ENCODE measurements at places on chromosomes 12 and 14. TPM values are rescaled to one million over a fixed set of nuclear protein-coding genes. Genes with fewer than 3 reads are reported as not detected.
A peak's percentile ranks its signal among the peaks of the same experiment; 100 is the strongest.

GRCh38 chr12:43832463-43833168 lies 3.3 kb upstream of the TMEM117 start:
- H3K27me3 ChIP-seq: no peaks in the 10 kb centered on the region
- no peaks in the 10 kb centered on the region for H3K4me1 ChIP-seq
- no peaks in the 10 kb centered on the region for H3K36me3 ChIP-seq
- no peak for DNase-seq

The OLR1 gene
- 9.3 TPM for total RNA-seq

GRCh38 chr12:50524621-50525020 lies 19.8 kb downstream of the DIP2B start:
- no peaks in the 10 kb centered on the region for H3K4me1 ChIP-seq
- H3K4me3 ChIP-seq: no peak overlapping the region
- H3K27me3 ChIP-seq: no peaks in the 10 kb centered on the region
- no peak overlapping the region for H3K27ac ChIP-seq
- H3K36me3 ChIP-seq: no peaks in the 10 kb centered on the region

GRCh38 chr14:63759456-63759855 lies 31.6 kb upstream of the SGPP1 start:
- no peaks in the 10 kb centered on the region for H3K36me3 ChIP-seq
- no peaks in the 10 kb centered on the region for H3K4me1 ChIP-seq
- no peak for DNase-seq
- H3K27ac ChIP-seq: no peak overlapping the region
- H3K27me3 ChIP-seq: no peaks in the 10 kb centered on the region

- H3K27me3 ChIP-seq: no peaks in the 10 kb centered on the region
- no peak overlapping the region for H3K4me3 ChIP-seq
- H3K36me3 ChIP-seq: peaks cover 5% of the 10 kb centered on the region
- DNase-seq: no peak
These were observed 33.1 kb upstream of the MMP17 start for GRCh38 chr12:131795064-131795463.

DNA sequence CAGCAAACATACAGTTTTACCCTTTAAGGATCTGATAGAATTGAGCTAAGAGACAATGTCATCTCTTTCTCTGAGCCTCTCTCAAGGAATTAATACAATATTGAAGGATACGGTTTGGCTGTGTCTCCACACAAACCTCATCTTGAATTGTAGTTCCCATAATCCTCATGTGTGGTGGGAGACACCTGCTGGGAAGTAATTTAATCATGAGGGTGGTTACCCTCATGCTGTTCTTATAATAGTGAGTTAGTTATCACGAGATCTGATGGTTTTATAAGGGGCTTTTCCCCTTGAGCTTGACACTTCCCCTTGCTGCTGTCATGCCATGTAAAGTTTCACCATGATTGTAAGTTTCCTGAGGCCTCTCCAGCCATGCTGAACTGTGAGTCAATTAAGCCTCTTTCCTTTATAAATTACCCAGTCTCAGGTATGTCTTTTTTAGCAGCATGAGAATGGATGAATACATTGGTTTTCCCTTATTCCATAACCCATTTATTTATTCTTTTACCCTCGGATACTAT lies 47.6 kb downstream of the TMEM30B start:
- H3K27ac ChIP-seq: no peak overlapping the region
- no peaks in the 10 kb centered on the region for H3K4me1 ChIP-seq
- no peaks in the 10 kb centered on the region for H3K27me3 ChIP-seq
- DNase-seq: no peak
- no peaks in the 10 kb centered on the region for H3K36me3 ChIP-seq
- H3K4me3 ChIP-seq: no peak overlapping the region

DNA sequence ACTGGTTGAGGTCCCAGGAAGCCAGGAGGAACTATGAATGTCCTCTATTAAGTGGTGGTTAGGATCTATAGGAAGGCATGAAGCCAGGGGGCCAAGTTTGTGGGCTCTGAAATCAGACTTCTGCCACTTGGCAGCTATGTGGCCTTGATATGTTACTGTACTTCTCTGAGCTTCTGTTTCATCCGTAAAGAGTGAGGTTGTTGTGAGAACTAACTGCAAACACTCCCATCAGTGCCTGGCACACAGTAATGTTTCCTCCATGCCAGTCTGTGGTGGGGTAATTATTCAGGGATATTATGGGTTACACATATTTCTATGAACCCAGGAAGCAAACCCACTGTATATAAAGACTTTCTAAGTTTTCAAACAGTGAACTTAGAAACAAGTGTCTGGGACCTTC lies 57.4 kb downstream of the PLXNC1 start:
- H3K27ac ChIP-seq: no peak overlapping the region
- DNase-seq: no peak
- H3K4me1 ChIP-seq: no peaks in the 10 kb centered on the region
- H3K27me3 ChIP-seq: no peaks in the 10 kb centered on the region
- no peak overlapping the region for H3K4me3 ChIP-seq

The CCDC88C gene
- 9.2 TPM for total RNA-seq

- H3K27ac ChIP-seq: no peak overlapping the region
- DNase-seq: no peak
- H3K27me3 ChIP-seq: no peaks in the 10 kb centered on the region
These were observed 41.6 kb downstream of the KANSL2 start for GRCh38 chr12:48640428-48640827.

The GARIN6 gene
- not detected for total RNA-seq

The RHOJ gene
- 56.6 TPM for total RNA-seq

GRCh38 chr12:9810671-9811070 lies 16.6 kb upstream of the KLRF1 start:
- DNase-seq: no peak
- H3K27ac ChIP-seq: no peak overlapping the region
- no peaks in the 10 kb centered on the region for H3K4me1 ChIP-seq

GRCh38 chr12:129193263-129193871 lies 340.1 kb downstream of the GLT1D1 start:
- no peaks in the 10 kb centered on the region for H3K27me3 ChIP-seq
- no peaks in the 10 kb centered on the region for H3K4me1 ChIP-seq
- H3K4me3 ChIP-seq: no peak overlapping the region

- H3K36me3 ChIP-seq: no peaks in the 10 kb centered on the region
- DNase-seq: no peak
- no peak overlapping the region for H3K4me3 ChIP-seq
- no peaks in the 10 kb centered on the region for H3K4me1 ChIP-seq
- no peaks in the 10 kb centered on the region for H3K27me3 ChIP-seq
- no peak overlapping the region for H3K27ac ChIP-seq
These were observed 240.4 kb upstream of the MGAT4C start for GRCh38 chr12:86496595-86496994.

- H3K27ac ChIP-seq: no peak overlapping the region
- no peaks in the 10 kb centered on the region for H3K27me3 ChIP-seq
- H3K4me1 ChIP-seq: no peaks in the 10 kb centered on the region
- H3K4me3 ChIP-seq: no peak overlapping the region
These were observed 91.5 kb upstream of the VASH1 start for GRCh38 chr14:76669770-76670169.

GRCh38 chr12:97784904-97785303 lies 322.3 kb downstream of the RMST start:
- no peaks in the 10 kb centered on the region for H3K27me3 ChIP-seq
- no peak overlapping the region for H3K4me3 ChIP-seq
- H3K36me3 ChIP-seq: no peaks in the 10 kb centered on the region
- DNase-seq: no peak
- H3K4me1 ChIP-seq: no peaks in the 10 kb centered on the region

The STON2 gene
- 20.5 TPM for total RNA-seq

DNA sequence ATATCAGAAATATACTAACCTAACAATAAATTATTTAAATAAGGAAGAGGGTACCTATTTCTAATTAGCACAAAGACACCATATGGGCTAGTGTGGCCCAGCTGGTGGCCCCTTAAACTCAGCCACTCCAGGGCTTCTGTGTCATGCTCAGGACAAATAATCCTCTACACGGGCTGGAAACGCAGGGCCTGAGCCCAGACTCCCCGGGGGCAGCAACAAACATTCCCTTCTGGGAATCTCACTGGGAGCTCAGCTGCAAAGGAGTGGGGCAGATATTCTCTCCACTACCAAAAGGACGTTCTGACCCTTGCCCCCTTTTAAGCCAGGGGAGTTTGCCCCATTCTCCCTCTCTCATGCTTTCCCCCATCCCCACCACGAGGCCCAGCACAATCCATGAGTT lies 43.7 kb upstream of the ELK3 start:
- H3K27ac ChIP-seq: no peak overlapping the region
- H3K36me3 ChIP-seq: no peaks in the 10 kb centered on the region
- no peak for DNase-seq
- H3K27me3 ChIP-seq: no peaks in the 10 kb centered on the region

GRCh38 chr14:102029956-102030355 lies 56.9 kb downstream of the HSP90AA1 start:
- H3K27me3 ChIP-seq: no peaks in the 10 kb centered on the region
- H3K4me3 ChIP-seq: no peak overlapping the region
- no peak overlapping the region for H3K27ac ChIP-seq
- peaks cover 30% of the 10 kb centered on the region for H3K36me3 ChIP-seq
- H3K4me1 ChIP-seq: no peaks in the 10 kb centered on the region

The SLC8A3 gene
- total RNA-seq: 0.45 TPM

The SLC8B1 gene
- 32.8 TPM for total RNA-seq

- no peaks in the 10 kb centered on the region for H3K4me1 ChIP-seq
- no peak overlapping the region for H3K4me3 ChIP-seq
- H3K27me3 ChIP-seq: no peaks in the 10 kb centered on the region
- no peak for DNase-seq
- no peak overlapping the region for H3K27ac ChIP-seq
- H3K36me3 ChIP-seq: no peaks in the 10 kb centered on the region
These were observed 5.5 kb upstream of the KLHL33 start for GRCh38 chr14:20441461-20441860.

GRCh38 chr12:44589697-44590096 lies 286.4 kb downstream of the NELL2 start:
- H3K4me3 ChIP-seq: no peak overlapping the region
- no peak for DNase-seq
- no peaks in the 10 kb centered on the region for H3K36me3 ChIP-seq
- no peaks in the 10 kb centered on the region for H3K27me3 ChIP-seq
- no peak overlapping the region for H3K27ac ChIP-seq
- no peaks in the 10 kb centered on the region for H3K4me1 ChIP-seq

- H3K27me3 ChIP-seq: no peaks in the 10 kb centered on the region
- no peak overlapping the region for H3K4me3 ChIP-seq
- H3K36me3 ChIP-seq: no peaks in the 10 kb centered on the region
- DNase-seq: no peak
These were observed 130.3 kb upstream of the NUDT4 start for GRCh38 chr12:93247313-93247991.

DNA sequence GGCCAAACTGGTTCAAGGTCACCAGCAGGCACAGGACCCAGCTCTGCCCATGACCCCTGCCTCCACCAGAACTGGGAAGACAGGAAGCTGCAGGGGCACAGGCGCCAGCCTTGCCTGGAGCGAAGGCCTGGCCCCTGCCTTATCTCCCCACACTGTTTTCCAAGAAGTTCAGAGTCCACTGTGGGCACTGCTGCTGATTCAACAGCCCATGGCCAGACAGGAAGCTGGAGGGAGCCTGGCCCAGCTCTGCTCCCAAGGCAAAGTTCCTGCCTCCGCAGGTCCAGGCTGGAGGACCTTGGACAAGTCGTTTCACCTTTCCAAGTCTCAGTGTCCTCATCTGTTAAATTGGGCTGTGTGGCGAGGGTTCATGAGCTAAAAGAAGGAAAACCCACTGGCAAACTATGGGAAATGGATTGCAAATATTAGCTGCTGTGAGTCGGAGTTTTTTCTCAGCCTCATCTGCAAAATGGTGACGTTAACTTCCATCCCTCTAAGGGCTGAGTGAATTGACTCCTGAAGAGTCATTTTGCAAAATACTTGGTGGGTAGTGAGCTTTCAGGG lies 1.2 kb downstream of the PHETA1 start:
- peak; percentile 55 for DNase-seq
- no peaks in the 10 kb centered on the region for H3K27me3 ChIP-seq
- no peak overlapping the region for H3K27ac ChIP-seq
- H3K4me1 ChIP-seq: no peaks in the 10 kb centered on the region
- no peak overlapping the region for H3K4me3 ChIP-seq
- no peaks in the 10 kb centered on the region for H3K36me3 ChIP-seq

GRCh38 chr14:30345511-30345910 lies 213.4 kb upstream of the G2E3 start:
- no peaks in the 10 kb centered on the region for H3K4me1 ChIP-seq
- H3K36me3 ChIP-seq: no peaks in the 10 kb centered on the region
- H3K4me3 ChIP-seq: no peak overlapping the region
- DNase-seq: no peak
- no peak overlapping the region for H3K27ac ChIP-seq
- H3K27me3 ChIP-seq: no peaks in the 10 kb centered on the region

The CFAP251 gene
- 3.9 TPM for total RNA-seq

GRCh38 chr14:75418850-75419768 lies 8.7 kb upstream of the JDP2 start:
- H3K27me3 ChIP-seq: no peaks in the 10 kb centered on the region
- no peaks in the 10 kb centered on the region for H3K36me3 ChIP-seq
- no peak for DNase-seq
- no peak overlapping the region for H3K27ac ChIP-seq
- H3K4me1 ChIP-seq: no peaks in the 10 kb centered on the region

- H3K27me3 ChIP-seq: no peaks in the 10 kb centered on the region
- H3K27ac ChIP-seq: no peak overlapping the region
- no peaks in the 10 kb centered on the region for H3K4me1 ChIP-seq
- no peak for DNase-seq
- no peak overlapping the region for H3K4me3 ChIP-seq
These were observed 646.2 kb upstream of the FOXG1 start for GRCh38 chr14:28120391-28120790.

The ADAM20 gene
- total RNA-seq: 3.8 TPM

The MMP19 gene
- total RNA-seq: 26.4 TPM

All from aorta (tissue), 5 donors.